ENCODE measurements at places on chromosomes 4 and X. TPM values are rescaled to one million over a fixed set of nuclear protein-coding genes. Genes with fewer than 3 reads are reported as not detected.

Gene NAA11
- not detected for polyA plus RNA-seq

GRCh38 chrX:48854898-48855297 is 19.5 kb upstream of the PCSK1N start:
- no peak for DNase-seq

GRCh38 chr4:108690738-108691137 is 40.3 kb downstream of the OSTC start:
- no peak for DNase-seq

GRCh38 chrX:25131055-25131454 is 115.3 kb upstream of the ARX start:
- no peak for DNase-seq

GRCh38 chrX:67353651-67354370 is 190.0 kb upstream of the AR start:
- DNase-seq = no peak

GRCh38 chrX:155997436-155997835 is at the start of gene IL9R:
Gene IL9R (plus strand): TSS chrX:155997696. CDS start chrX:155997760, 64 bp downstream.
- DNase-seq = no peak

Data from brain (organoid and tissue), 16 donors.